Central memory CD4-positive, alpha-beta T cell (primary cell): ENCODE measurements at places on chromosomes 4 and X.

DNA sequence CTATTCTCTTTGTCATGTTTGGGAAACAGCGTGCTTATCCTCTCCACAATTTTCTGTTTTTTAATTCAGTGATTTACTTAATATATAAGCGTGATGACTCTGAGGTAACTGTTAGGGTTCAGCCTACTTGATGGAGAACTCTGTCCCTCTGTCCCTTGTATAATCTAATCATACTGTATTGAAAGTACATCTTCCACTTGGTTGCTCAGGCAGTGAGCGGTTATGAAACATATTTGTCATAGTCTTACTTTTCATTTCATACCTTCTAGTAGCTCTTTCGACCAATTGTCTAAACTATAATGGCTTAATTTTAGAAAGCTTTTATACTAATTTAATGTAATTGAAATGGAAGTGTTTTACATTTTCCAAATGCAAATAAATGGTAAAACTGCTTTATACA, 469.0 kb downstream of the TLL1 start:
- no peak for DNase-seq

DNA sequence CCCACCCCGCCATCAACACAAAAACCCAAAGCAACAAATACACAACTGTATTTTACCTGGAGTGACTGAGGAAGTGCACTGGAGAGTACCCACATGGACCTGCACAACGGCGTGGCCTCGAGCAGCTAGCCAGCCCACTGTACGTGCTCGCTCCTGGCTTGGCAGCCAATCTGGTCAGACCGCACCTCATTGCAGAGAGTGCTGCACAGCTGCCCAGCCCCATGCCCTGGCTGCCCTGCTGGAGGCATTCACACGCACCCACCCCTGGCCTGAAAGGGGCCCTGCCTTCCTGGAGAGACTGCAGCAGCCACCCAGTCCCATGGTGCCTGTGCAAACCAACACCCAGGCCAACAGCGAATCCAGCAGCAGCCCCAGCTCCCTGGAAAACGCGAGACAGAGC, 116.3 kb downstream of the GALNTL6 start:
- DNase-seq: no peak

DNA sequence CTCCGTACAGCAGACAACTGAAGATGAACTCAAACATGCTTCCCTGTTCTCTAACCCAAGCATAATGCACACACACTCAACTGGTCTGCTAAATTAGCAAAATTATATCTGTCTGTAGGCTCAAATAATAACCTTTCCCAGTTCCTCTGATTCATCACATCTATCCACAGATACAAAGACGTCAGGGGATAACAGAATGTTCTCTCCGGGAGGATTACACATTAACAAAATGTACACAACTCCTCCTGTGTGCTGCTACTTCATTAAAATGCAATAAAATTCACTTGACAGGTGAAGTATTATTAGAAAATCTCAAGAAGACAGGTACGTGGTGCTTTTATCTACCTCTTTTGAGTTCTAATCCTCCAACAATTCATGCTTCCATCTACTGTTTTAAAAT, 57.4 kb downstream of the FAT1 start:
- no peak for DNase-seq

- no peak for DNase-seq
These were observed 3.1 kb upstream of the PPP2R2C start for GRCh38 chr4:6475492-6476020.

- DNase-seq: no peak
These were observed 8.0 kb downstream of the CFAP99 start for GRCh38 chr4:2426711-2427275.
